ENCODE measurements at places on chromosomes 2 and 18.

DNA sequence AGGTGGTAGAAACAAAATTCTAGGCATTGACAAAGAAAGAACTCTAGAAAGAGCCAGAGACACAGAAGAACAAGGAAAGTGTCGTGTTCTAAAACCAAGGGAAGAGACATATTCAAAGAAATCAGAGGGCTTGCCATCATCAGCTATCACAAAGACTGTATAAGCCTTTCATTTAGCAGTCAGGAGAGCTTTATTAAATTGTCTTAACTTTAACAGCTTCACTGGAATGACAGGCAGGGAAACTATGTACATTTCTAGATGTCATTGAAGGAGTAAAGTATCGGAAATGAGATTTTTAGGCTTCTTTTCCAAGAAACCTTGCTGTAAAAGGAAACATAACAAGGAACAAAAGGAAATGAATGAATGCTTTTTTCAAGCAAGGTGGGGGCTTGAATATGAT, 15.8 kb downstream of the KYNU start:
- DNase-seq, result no peak

- DNase-seq, result no peak
These were observed 36.8 kb upstream of the SEMA4C start for GRCh38 chr2:96906729-96907114.

GRCh38 chr18:31546476-31546875, 45.2 kb upstream of the TTR start:
- DNase-seq, result no peak

DNA sequence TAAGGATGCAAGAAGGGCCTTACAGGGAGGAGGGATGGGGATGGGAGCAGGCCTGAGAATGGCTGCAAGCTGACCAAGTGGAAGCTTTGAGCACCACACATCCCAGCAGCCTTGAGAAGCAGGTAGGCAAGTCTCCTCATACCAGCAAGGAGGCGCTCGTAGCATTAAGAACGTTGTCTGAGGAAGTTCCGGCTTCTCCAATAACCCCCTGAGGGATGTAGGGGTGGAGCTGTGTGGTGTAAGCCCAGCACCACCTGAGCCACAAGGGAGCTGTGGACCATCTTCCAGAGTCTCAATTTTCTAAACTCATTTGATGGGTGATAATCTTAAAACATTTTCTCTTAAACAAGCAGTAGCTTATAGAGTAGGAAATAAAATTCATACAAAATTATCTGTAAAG, 50.6 kb downstream of the ST3GAL5 start:
- DNase-seq, result no peak

- peak; percentile 33 for DNase-seq
These were observed 7.6 kb upstream of the DSG2 start for GRCh38 chr18:31490387-31490786.

Measured in activated CD4-positive, alpha-beta T cell treated with anti-CD3 and anti-CD28 coated beads for 36 hours (primary cell).